ENCODE measurements at places on chromosomes 2 and 18.

DNA sequence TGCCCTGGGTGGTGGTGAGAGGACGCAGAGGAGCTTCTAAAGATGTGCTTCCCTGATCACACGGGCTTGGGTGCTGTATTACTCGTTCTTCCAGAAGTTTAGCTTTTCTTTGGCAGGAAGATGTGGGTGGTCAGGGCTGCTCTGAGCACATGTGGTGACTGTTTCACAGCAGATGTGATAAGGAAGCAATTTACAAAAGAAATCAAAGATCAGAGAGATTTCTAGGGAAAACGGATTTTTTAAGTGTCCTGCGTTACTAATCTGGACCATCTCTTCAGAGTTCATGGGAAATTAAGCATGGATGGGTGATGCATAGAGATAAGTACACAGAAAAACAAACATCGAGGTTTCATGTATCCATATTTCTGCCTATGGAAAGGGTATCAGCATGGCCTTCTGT, 99.4 kb downstream of the WDSUB1 start:
- DNase-seq, result no peak

DNA sequence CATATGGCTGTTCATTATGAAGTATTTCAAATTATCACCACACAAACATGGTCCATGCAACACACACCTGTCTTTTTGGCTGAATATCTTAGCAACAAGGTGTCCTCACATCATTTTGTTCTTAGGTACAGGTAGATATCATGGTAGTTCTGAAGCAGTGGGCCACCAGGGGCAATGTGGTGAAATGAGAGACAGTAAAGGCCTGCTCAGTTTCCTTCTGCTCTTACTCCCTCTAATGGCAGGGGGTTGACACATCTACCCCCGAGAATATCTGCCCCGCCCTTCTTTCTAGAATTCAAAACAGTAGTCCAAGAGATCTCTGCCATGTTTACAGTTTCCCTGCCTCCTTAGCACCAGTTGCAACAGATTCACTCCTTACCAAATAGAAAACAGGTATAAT, 147.0 kb upstream of the KLHL14 start:
- DNase-seq, result peak; percentile 55

DNA sequence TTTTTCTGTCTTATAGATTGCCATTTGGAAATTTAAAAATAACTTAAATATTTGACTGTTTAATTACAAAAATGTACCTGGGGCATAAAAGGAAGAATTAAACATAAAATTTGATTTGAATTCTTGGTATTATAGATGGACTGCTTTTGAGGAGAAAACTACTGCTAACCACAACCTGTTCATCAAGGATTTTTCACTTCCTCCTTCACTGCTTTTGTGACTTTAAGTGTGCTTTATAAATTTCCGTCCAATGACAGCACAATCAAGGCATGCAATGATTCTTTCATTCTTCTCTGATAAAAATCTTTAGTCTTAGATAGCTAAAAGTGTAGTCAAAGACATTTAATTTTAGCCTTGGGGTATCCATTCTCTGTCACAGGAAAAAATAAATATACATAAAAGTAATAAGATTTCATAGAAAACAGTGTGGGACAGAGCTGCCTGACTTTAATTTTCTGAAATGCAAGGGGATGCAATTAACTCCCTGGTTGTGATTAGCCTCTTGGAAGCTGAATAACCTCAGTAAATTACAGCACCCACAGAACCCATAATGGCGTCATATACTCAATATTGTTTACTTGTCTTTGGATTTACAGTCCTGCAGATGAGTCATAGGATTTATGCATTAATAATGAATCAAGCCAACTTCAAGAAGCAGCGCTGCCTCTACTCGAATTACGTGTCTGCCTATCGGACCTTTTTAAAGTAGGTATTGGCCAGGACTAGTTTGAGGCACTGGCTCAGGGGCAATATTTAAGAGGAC, 587.9 kb downstream of the NRXN1 start:
- DNase-seq, result no peak

DNA sequence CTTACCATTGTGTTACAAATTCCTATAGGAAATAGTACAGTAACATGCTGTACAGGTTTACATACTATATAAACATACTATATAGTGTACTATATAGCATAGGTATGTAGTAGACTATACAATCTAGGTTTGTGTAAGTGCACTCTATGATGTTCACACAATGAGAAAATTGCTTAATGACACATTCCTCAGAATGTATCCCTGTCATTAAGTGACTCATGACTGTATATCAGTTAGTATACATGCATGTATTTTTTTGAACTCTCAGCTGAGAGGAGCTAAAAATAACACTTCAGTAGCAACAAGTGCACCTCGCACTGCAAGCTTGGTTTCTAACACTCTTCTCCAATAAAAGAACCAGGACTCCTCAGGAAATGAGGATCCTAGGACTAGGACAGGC, 19.5 kb upstream of the ASXL3 start:
- DNase-seq, result no peak

DNA sequence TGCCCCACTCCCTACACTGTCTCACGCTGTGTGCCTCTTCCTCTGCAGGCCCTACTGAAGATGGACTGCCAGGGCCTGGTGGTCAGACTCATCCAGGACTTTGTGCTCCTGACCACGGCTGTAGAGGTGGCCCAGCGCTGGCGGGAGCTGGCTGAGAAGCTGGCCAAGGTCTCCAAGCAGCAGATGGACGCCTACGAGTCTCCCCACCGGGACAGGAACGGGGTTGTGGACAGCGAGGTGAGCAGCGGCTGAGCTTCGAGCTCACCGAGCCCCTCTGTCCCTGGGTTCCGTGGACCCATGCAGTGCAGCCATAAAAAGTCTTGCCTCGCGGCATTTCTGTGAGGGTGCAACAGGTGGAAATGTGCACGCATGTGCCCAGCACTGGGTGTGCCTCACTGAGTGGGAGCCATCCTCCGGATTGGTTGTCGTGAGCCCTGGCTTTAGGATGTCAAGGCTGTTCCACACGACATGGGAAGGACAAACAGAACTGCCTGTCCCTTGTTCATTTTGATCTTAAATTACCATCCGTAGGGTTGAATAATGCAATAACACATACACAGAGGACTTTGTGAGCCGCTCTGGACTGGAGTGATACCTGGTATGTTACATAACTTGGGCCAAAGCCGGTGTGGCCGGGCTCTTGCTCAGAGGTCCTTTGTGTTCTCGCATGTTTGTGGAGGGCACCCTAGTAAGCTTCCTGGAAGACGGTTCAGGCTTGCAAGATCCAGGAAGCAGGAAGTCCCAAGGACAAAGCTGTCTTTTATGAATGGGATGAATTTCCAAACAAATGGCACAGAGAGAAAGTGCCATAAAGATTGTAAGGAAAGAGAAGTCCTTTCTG, 100.9 kb downstream of the SH3BP4 start:
- no peak for DNase-seq

Data from hepatocyte (in vitro differentiated cells).